ENCODE measurements at places on chromosomes 5 and 9.

DNA sequence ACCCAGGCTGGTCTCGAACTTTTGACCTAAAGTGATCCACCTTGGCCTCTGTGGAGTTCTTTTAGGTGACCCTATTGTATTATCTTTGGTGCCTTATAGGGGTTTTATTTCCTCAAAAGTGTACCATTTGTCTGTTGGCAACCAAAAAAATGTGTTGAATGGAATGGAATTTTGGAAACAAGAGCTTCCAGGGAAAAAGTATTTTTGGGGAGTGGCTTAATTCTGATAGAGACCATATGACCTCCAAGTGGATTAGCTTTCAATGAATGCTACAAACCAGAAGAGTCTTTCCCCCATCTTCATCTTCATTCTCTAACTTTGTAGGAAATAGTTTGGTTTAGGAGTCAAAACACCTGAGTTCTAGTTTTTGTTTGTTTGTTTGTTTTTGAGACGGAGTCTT is 3.4 kb upstream of the OGN start:
- no peak for DNase-seq

GRCh38 chr5:154112255-154112654 is 73.5 kb downstream of the MFAP3 start:
- DNase-seq: no peak

DNA sequence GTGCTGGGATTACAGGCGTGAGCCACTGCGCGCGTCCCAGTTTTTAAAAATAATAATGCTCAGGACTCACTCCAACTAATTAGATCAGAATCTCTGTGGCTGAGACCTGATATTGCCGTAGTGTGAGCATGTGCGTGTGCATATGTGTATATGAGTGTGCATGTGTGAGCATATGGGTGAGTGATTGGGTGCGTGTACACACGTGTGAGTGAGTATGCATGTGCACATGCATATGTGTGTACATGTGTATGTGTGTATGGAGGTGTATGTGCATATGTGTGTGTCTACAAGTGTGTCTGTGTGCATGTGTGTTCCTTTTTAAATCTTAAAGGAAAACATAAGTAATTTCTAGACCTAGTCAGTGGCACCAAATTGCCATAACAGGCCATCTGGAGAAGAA is 54.8 kb upstream of the CKS2 start:
- DNase-seq: no peak

DNA sequence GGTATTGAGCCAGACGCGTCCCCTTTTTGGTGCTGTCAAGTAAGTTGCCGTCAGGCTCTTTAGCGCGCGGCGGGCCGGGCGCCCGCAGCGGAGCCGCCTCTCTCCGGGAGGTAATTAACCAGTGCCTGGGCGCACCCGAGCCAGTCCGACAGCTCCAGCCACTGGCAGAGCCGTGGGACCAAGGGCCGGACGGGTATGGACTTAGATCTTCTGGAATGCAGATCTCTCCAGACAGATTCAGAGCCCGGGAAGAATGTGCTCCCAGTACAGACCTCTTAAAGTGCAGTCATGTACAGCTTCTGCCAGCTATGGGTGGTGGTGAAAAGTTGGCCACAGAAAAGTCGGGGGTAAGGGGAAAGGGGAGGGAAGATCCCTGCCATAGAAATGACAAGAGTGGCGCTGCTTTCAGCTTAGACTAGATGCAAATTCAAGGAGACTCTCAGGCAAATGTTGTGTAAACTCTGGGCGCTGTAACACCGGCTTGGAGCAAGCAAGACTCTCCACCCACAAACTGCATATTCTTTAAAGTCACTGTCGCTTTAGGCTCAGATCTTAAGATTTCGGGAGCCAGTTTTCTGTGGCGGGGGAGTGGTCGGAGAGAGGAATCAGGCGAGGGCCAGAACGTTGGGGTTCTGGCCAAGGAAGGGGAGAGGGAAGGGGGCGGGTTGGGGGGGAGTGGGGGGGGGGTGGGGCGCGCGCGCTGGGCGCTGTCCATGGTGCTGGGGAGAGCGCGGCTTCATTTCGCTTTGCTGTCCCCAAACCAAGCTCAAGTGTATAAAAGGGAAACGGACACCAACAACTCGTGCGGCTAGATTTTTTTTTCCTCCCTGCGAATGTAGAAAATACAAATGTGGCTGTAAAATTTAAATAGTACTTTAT is 29.2 kb downstream of the NR2F1 start:
- DNase-seq: no peak

DNA sequence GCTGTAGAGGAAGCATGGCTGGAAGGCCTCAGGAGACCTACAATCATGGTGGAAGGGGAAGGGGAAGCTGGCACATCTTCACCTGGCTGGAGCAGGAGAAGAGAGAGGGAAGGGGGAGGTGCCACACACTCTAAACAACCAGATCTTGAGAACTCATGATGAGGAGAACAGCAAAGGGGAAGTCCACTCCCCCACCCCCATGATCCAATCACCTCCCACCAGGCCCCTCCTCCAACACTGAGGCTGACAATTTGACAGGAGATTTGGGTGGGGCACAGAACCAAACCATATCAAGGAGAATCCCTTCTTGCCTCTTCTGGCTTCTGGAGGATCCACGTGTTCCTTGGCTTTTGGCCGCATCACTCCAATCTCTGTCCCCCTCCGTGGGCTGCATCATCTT is 13.1 kb upstream of the CMBL start:
- no peak for DNase-seq

DNA sequence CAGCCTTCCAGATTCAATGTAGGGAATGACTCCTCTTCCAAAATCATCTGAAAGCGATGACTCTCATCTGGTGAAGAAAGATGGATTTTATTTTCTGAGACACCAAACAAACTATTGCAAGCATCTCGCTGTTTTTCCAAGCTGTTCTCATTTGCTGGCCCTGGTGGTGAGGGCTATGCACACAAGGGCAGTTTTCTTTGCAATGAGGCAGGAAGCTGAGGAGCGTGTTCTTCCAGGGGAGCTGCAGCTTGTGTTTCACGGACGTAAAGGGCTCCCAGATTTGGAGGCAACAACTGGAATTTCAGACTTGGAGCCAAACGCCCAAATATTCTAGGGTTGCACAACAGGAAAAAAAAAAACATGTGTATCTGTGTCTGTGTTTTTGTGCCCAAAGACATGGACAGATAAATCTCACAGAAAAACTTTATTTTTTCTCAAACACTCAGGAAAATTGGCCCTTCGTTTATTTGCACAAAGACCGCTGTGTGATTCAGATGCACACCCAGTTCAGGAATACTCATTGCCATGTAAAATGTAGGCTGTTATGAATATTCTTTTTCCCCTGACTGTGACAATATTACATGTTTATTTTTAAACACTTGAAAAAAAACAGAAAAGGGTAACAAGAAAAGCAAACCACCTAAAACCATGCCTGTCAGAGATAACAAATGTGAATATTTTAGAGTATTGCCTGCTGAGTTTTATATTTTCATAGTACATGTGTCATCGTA is 151.3 kb downstream of the GAS1 start:
- DNase-seq: no peak

GRCh38 chr5:111744455-111744854 is 12.5 kb downstream of the NREP start:
- DNase-seq: no peak

DNA sequence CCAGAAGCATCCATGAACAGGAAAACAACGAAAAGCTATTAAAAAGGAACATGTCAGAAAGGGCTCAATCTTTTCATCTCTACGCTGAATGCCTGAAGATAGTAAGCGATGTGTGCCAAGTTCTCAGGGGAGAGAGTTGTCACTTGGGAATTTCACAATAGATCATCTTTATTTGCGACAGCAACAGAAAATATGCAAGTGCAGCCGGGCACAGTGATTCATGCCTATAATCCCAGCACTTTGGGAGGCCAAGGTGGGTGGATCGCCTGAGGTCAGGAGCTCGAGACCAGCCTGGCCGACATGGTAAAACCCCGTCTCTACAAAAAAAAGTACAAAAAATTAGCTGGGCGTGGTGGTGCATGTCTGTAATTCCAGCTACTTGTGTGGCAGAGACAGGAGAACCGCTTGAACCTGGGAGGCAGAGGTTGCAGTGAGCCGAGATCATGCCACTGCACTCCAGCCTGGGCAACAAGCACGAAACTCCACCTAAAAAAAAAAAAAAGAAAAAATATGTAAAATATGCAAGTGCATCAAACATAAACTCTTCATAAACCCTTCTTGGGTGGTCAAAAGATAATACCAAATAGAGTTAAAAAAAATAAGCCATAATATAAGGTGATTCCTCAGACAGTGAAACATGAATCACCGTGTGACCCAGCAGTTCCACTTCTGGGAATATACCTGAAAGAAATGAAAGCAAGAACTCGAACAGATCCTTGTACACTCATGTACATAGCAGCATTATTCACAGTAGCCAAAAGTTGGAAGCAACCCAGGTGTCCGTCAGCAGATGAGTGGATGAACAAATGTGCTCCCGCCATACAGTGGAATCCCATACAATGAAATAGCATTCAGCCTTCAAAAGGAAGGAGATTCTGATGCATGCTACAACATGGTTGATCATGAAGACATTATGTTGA is 16.2 kb downstream of the SFXN1 start:
- no peak for DNase-seq

GRCh38 chr5:80756292-80756691 is 101.5 kb upstream of the DHFR start:
- DNase-seq: peak; percentile 22

GRCh38 chr5:117667105-117667504 is 1092.5 kb upstream of the SEMA6A start:
- DNase-seq: no peak

GRCh38 chr9:120729791-120730241 is 15.5 kb upstream of the MEGF9 start:
- no peak for DNase-seq

DNA sequence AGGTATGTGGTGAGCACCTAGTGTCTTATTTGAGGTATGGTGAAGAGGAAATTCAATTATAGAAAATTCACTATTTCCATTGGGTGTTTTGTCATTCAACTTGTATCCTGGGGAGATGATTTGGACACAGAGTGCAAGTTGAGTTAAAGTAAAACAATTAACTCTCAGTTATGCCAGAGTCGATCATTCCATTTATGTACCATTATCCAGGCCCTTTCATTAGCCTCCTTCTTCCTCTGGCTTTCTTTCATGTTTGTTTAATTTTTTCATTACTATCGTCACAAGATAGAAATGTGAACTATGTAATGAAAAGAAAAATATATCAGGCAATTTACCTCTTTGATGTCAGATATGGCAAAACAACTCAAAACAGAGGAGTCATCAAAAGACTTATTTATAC is 1347.2 kb upstream of the NUDT12 start:
- no peak for DNase-seq

DNA sequence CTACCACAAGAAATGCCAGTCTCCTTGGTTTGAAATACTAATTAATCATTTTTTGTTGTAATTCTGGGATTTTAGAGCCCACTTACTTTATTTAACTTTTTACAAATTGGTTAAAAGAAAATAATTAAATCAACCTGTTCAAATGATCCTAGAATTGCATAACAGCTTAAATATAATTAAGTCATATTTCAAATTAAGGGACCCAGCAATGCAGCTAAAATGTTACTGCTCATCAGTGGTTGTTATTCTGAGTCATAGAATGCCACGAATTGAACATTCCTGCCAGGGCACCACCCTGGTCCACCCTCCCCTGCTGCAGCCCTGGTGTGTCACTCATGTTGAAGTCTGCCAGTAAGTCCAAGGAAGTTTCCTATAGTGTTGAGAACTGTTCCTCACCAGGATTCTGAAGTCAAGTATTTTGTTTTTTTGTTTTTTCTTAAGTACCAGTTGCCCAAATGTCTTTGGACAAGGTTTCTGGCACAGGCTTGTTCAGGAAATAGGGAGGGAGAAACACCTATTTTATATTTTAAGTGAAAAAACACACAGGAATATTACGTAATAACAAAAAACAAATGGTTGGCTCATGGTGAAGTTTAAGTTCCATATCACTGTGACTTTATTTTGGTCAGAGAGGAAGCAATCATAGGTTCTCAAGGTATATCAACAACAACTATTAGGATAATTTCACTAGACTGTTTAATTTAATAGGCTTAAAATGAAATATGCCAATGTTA is 4.3 kb upstream of the ITGA1 start:
- no peak for DNase-seq

- DNase-seq: no peak
Measured at GRCh38 chr9:28127101-28127500, 553.8 kb upstream of the C9orf72 start.

DNA sequence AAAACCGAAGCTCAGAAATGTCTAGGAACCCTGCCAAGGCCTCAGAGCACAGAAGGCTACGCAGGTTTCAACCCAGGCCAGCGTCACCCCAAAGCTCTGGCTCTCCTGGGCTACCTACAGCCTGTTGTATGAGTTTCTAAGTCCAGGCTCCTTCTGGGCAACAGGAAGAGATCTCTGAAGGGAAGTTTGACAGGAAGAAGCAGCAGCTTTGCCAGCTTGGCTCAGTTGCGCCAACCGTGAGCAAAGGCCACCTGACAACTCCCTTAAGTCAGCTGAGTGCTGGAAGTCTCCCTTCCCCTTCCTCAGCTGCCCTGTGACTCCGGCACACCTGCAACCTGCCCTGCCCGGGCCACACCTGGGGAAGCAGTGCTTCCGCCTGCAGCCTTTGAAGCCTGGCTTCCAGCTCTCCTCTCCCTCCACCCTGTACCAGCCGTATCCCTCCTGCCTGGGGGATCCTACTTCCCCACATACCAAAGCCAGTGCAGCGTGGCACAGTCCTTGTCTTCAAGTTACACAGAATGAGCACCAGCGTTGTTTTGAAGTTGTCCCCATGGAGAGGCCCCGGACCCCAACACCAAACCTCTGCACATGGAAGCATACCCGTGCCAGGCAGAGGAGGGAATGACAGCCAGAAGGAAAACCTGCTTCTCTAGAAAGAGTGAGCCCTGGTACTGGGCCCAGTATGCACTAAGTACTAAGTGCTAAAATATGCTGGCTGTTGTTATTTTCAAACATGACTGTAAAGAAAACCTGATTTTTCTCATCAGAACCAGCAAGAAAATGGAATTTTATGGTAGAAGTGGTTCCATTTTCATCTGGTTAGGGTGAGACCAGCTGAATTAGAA is 36.5 kb downstream of the SHB start:
- DNase-seq: no peak

- no peak for DNase-seq
Measured at GRCh38 chr9:122206118-122207046, 22.4 kb downstream of the LHX6 start.

DNA sequence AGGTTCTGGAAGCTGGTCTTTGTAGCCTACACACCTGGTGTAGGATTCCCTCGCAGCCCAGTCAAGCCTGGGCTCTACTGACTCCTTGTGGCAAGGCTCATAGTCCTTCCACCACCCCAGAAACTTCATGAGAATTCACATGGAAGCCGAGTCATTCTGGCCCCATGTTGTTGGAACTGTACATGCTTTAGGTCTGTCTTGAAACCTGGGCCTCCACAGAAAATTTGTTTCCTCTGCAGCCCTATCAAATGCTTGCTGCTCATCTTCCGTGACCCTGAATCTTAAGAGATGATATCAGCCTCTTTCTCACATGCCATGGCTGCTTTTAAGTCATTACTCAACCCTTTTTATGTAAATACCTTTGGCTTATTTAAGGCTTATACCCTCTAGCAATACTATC is 113.4 kb upstream of the GRHPR start:
- peak; percentile 18 for DNase-seq

DNA sequence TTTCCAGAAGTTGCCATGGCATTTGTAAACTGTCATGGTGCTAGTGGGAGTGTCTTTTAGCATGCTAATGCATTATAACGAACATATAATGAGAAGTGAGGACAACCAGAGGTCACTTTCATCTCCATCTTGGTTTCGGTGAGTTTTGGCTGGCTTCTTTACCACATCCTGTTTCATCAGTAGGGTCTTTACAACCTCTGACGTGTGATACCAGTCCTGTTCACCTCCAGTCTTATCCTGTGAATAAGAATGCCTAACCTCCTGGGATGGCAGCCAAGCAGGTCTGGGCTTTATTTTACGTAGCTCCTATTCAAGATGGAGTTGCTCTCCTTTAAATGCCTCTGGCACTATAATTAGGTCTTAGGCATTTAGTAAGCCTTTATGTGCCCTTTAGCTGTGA is 20.4 kb upstream of the RFK start:
- DNase-seq: no peak
